ENCODE measurements at places on chromosomes 1 and 21.

- no peak for DNase-seq
Measured at GRCh38 chr1:55129194-55129728, 85.9 kb downstream of the USP24 start.

- DNase-seq: no peak
Measured at GRCh38 chr1:30887485-30888315, 20.9 kb downstream of the SDC3 start.

DNA sequence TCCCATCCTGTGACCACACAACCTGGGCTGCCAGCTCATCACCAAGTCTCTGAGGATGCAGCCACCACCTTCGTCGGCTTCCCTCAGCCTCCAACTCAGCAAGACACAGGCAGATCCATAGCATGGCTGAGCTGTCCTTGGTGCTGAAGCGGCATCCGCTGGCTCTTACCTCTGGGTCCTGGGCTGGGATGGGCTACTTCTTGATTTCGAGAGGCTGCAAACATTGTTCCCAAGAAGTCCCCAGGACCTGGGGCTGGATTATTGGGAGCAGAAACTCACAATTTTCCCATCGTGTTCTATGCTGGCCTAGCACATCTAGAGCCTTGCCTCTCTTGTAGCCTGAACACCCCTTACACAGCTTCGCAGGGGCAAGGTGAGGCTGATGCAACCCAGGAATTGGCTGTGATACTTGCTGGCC lies 24.9 kb upstream of the C1QA start:
- DNase-seq: no peak

- no peak for DNase-seq
Measured at GRCh38 chr21:42525029-42525581, 11.5 kb downstream of the SLC37A1 start.

GRCh38 chr1:159869173-159869572 lies 6.7 kb upstream of the VSIG8 start:
- DNase-seq: no peak

- no peak for DNase-seq
Measured at GRCh38 chr1:109819906-109820305, 56.2 kb upstream of the EPS8L3 start.

DNA sequence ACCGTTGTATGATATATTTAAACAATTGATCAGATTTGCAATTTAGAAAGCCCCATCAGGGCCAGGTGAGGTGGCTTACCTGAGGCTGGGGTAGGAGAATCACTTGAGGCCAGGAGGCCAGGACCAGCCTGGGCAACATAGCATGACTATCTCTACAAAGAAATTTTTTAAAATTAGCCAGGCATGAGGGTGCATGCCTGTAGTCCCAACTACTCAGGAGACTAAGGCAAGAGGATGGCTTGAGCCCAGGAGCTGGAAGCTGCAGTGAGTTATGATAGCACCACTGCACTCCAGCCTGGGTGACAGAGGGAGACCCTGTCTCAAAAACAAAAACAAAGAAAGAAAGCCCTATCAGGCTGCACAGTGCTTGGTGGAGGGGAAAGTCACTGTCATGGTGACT lies 159.9 kb upstream of the RAB4A start:
- DNase-seq: no peak

- no peak for DNase-seq
Measured at GRCh38 chr1:109484519-109484975, 842 bp downstream of the ATXN7L2 start.

DNA sequence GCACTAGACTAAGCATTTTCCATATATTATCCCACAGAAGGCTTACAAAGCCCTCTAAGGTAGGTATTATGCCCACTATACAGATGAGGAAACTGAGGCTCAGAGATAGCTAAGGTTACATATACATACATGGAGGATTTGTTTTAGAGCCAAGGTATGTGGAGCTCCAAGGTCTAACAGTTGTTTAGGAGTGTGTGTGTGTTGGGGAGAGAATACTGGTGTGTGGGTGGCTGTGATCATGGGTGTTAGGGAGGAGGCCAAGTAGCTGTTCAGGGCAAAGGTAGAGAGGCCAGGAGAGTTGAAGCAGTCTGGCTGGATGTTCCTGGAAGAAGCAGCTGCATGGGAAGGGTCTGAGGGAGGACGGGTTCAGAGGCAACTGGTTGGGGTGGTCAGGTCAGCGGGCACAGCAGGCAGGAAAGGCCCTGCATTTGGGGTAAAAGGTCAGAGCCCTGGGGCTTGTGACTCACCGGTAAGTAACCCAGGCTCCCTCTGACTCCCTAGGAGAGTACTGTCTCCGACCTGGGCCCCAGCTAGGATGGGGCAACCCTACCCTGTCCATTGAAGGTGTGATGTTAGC lies 5.1 kb upstream of the LDLRAP1 start:
- DNase-seq: no peak

DNA sequence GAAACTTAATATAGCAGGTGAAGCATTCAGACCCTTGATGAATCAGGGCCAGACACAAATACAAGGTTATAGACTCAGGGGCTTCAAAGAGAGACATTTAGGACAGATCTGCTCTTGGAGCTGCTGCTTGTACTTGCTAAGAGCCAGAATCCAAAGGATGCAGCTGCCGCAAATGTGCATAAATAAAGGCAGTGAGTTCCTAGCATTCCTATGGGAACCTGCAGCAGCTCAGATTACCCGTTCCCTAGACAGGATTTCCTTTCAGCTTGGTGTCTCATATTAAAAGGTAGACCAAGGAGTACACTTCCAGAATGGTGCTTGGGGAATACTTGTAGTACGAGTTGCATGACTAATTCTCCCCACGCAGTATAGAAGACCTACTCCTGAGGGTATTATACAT lies 9.7 kb upstream of the LRRC53 start:
- no peak for DNase-seq

GRCh38 chr1:46679789-46680573 lies 8.3 kb downstream of the TEX38 start:
- DNase-seq: no peak

DNA sequence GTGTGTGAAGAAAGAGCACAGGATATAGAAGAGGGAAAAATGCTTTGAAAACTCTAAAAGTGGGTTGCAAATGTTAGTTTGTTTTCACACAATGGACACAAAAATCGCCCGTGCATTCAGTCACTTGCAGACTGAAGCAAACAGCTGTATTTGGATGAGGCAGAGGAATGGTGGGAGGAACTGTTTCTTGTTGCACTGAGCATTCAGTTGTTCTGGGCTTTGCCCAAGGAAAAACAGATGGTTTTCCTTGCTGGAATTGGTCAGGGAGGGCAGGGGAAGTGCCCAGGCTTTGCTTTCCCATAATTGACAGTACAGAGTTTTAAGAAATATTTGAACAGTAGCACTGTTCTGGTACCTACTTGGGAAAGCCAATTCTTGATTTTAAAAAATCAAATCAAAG lies 19.5 kb upstream of the WARS2 start:
- DNase-seq: no peak

DNA sequence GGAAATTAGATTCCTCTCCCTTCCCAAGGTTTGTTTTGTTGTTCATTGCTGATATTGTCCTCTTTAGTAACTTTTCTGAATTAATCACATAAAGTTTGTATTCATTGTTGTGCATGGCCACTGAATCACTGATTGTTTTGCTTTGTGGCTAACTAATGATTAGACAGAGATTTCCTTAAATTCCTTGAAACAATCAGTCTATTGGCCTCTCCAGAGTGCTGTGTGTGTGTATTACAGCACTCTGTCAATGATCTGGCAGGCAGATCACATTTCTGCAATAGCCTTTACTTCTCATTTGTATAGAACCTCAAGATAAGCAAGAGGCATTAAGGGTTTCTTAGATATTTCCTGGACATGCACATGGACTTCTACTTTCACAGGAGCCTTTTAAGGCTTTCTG lies 78.6 kb downstream of the DUSP10 start:
- DNase-seq: no peak

GRCh38 chr1:27538793-27539192 lies 48.8 kb upstream of the WASF2 start:
- no peak for DNase-seq

- no peak for DNase-seq
Measured at GRCh38 chr1:93993731-93994130, 84.5 kb upstream of the GCLM start.

GRCh38 chr1:101312147-101312546 lies 75.3 kb downstream of the S1PR1 start:
- DNase-seq: no peak

GRCh38 chr1:12657060-12657884 lies 13.4 kb downstream of the AADACL4 start:
- DNase-seq: no peak

DNA sequence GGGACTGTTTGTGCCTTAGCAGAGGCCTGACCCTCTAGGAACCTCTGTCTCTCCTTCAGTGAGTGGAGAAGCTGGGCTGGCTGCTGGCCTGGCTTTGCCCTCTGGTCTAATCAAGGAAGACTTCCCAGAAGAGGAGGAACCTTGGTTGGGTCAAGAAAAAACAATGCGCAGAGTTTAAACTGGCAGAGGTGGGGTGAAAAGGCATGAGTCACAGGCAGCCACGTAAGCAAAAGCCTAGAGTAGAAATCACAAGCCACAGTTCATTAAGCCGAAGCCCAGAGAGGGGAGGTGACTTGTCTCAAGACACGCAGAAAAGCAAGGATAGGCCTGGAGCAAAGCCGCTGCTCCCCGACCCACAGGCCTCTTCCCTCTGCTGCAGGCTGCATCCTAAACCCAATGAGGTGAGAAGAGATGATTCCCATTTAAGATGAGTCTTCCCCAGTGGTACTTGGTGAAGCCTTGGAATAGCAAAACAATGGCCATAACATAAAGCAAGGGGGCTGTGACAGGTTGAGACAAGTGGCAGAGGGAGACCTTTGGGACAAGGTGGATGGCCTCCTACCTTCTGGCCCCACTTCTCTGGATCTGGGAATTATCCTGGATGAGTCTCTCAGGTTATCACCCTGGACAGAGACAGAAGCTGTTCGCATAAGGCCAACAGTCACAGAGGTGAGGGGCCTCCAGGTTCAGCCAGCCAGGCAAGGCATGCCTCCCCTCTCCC lies 7.7 kb downstream of the PDZK1IP1 start:
- no peak for DNase-seq

GRCh38 chr1:7497107-7497637 lies 273.9 kb upstream of the VAMP3 start:
- no peak for DNase-seq

- no peak for DNase-seq
Measured at GRCh38 chr1:8789314-8790214, 27.9 kb downstream of the RERE start.

- DNase-seq: no peak
Measured at GRCh38 chr1:193222056-193222615, 35.7 kb upstream of the B3GALT2 start.

- no peak for DNase-seq
Measured at GRCh38 chr1:183873642-183874041, 68.7 kb downstream of the RGL1 start.

GRCh38 chr1:113630340-113631327 lies 128.7 kb downstream of the PHTF1 start:
- no peak for DNase-seq

GRCh38 chr1:234125283-234125682 lies 220.8 kb downstream of the SLC35F3 start:
- no peak for DNase-seq

GRCh38 chr1:6181347-6181770 lies 1.2 kb upstream of the CHD5 start:
- no peak for DNase-seq

DNA sequence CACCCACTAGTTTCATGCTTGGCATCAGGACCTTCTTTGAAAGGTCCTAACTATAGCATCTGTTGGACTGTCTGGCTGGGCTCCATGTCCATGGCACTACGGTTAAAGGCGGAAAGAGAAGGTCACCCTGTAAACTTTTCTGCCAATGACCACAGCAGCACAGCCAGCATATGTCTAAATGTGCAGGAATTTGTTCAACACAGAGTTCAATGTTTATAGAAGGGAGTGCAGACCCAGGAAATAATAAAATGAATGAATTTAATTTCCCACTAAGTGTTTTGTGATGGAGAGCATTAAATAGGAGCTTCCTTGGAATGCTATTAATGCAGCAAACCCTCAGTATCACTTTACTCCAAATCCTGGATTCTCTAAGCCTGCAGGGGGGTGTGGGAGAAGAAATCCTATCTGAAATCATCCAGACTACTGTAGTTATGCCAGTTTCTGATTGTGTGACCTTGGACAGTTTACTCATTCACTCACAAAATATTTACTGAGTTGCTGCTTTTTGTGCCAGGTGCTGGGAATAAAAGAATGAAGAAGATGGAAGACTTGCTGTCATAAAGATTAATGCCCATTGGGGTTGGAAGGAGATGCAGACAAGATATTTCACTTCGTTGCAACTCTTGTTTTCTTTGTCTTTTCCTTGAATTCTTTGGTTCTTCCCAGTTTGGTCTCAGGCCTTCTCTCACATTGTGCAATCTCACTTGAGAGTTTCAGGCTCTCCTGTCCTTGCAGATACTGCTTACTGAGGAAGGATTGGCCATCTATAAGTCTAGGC lies 195.0 kb downstream of the ROR1 start:
- DNase-seq: no peak

- DNase-seq: no peak
Measured at GRCh38 chr21:28227881-28228635, 764.6 kb downstream of the LTN1 start.

DNA sequence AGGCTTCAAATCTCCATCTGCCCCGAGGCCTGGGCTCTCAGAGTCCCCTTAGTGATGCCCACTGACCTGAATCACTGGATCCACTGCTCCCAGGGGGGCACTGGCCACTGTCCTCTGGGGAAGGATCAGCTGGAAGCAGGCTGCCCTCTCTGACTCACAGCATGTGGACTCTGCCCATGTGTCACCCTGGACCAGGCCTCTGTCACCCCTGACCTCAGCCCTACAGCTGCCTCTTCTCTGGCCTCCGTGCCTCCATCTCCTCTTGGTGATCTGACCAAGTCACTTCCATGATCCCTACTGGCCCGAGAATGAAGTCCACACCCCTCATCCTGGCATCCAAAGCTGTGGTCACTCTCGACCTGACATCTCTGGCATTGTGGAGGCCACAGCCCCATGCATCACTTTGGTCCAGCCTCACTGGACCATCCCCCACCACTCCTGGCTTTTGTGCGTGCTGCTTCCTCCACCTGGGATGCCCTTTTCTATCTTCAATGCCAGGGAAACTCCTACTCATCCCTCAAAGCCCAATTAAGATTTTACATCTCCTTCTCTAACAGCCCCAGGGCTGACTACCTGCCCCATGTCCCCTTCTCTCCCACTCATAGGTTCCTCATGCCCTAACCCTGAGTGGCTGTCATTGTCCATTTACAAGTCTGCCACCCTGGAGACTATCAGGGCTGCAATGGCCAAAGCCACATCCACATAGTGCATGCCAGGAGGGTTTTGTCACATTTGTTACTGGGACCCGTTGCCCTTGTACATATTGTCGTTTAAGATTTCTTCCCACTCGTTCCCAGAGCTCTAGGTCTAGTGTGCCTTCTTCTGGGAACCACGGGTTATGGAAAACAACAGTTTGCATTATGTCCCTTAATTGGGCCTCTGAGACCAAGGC lies 685.0 kb downstream of the MATN1 start:
- DNase-seq: no peak

DNA sequence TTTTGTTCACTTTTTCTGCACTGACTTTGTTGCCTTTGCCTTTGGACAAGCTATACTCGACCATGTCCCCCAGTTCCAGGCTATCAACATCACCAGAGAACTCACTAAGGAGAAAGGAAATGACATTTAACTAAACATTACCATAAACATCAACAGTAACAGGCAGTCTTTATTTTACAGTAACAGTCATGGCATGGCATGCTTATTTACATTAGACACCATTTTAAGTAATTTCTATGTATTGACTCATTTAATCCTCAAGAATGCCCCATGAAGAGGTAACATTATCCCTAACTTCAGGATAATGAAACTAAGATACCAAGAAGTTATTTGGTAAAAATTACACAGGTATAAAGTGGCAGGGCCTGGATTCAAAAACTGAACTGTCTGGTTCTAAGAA lies 8.7 kb upstream of the NRAS start:
- DNase-seq: no peak

- no peak for DNase-seq
Measured at GRCh38 chr1:64246294-64246917, 43.0 kb downstream of the UBE2U start.

Measured in substantia nigra (tissue), 51 donors.